Activated CD4-positive, alpha-beta T cell treated with anti-CD3 and anti-CD28 coated beads, Interleukin-2, amount 10 ng/mL, durations not matched to agents 24 days and 14 days (primary cell): ENCODE measurements at places on chromosomes 3 and 15.

- no peaks in the 10 kb centered on the region for H3K36me3 ChIP-seq
- H3K27ac ChIP-seq, result no peak overlapping the region
- no peaks in the 10 kb centered on the region for H3K27me3 ChIP-seq
- H3K4me1 ChIP-seq, result no peaks in the 10 kb centered on the region
- DNase-seq, result peak; percentile 88
- no peak overlapping the region for H3K4me3 ChIP-seq
Measured at GRCh38 chr15:29103824-29104565, 165.6 kb downstream of the NSMCE3 start.

GRCh38 chr3:184558726-184559125, 2.9 kb upstream of the EPHB3 start:
- H3K27me3 ChIP-seq, result peaks cover 41% of the 10 kb centered on the region
- no peak overlapping the region for H3K4me3 ChIP-seq
- H3K27ac ChIP-seq, result no peak overlapping the region
- no peaks in the 10 kb centered on the region for H3K36me3 ChIP-seq

GRCh38 chr3:52873433-52874159, 23.8 kb downstream of the STIMATE start:
- H3K4me1 ChIP-seq, result peaks cover 23% of the 10 kb centered on the region
- no peaks in the 10 kb centered on the region for H3K36me3 ChIP-seq
- no peaks in the 10 kb centered on the region for H3K27me3 ChIP-seq

GRCh38 chr3:160006282-160007163, 17.9 kb downstream of the IL12A start:
- peaks cover 21% of the 10 kb centered on the region for H3K4me1 ChIP-seq
- H3K36me3 ChIP-seq, result no peaks in the 10 kb centered on the region
- no peak overlapping the region for H3K27ac ChIP-seq
- H3K27me3 ChIP-seq, result peaks cover 2% of the 10 kb centered on the region

- no peak overlapping the region for H3K4me3 ChIP-seq
- no peak for DNase-seq
- no peak overlapping the region for H3K27ac ChIP-seq
Measured at GRCh38 chr3:28022916-28023315, 218.5 kb upstream of the CMC1 start.

DNA sequence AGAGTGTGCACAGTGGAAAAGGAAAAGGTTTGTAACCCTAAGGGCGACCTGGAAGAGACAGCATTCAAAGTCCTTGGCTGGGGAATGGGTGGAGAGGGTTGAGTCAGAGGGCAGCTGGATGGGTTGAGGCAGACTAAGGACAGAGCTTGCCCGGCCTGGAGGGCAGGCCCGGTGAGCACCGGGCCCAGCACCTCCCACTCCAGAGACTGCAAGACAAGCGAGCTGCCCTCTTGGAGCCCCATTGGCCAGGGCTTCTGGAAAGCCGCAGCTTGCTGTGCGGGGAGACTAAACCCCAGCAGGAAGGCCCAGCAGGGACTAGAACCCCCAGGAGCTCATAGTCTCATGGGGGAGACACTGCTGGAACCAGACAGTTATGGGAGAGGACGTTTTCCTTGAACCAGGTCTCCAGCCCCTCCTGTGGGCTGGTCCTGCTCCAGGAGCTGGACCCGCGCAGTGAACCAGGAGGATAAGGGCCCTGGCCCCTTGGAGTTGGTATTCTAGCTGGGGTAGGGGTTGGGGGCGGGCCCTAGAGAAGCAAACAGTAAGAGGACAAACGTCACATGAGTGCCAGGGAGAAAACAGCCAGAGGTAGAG, 59.1 kb downstream of the RGMA start:
- H3K4me1 ChIP-seq, result peaks cover 24% of the 10 kb centered on the region
- H3K4me3 ChIP-seq, result no peak overlapping the region
- H3K27me3 ChIP-seq, result no peaks in the 10 kb centered on the region
- DNase-seq, result no peak
- peaks cover 27% of the 10 kb centered on the region for H3K36me3 ChIP-seq

DNA sequence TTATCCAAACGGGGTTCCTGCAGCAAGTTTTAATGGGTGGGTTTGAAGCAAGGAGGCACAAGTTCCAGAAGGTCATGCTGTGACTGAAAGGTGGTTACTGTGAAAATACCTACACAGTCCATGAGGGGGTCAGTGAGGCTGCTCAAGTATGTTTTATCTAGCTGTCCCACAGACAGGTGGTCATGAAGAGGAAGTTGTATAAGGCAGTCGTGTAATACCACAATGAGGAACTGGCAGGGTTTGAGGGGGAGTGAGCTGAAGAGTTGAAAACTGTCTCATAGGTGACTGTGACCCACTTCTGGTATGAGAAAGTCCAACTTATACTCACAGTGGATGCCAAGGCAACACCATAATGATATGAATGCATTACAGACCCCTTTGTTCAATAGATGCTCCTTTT, 856.8 kb downstream of the OTOL1 start:
- no peak for DNase-seq
- H3K4me3 ChIP-seq, result no peak overlapping the region
- no peaks in the 10 kb centered on the region for H3K27me3 ChIP-seq
- H3K27ac ChIP-seq, result no peak overlapping the region
- H3K36me3 ChIP-seq, result no peaks in the 10 kb centered on the region

DNA sequence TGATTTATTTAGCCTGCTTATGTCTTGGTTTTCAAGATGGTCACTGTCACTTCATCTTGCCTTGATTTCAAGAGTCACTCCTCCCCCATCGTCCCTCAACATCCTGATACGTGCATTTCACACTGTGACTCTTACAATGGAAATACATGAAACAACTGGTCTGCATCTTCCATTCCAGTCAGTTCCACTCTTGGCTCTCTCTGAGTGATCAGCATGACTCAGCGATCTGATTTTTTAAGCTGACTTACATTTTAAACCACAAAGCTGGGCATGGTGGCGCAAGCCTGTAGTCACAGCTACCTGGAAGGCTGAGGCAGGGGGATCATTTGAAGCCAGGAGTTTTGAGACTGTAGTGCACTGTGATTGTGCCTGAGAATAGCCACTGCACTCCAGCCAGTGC, 271.2 kb upstream of the ROPN1 start:
- H3K36me3 ChIP-seq, result no peaks in the 10 kb centered on the region
- no peak for DNase-seq
- H3K4me1 ChIP-seq, result no peaks in the 10 kb centered on the region
- peaks cover 1% of the 10 kb centered on the region for H3K27me3 ChIP-seq
- H3K27ac ChIP-seq, result no peak overlapping the region

DNA sequence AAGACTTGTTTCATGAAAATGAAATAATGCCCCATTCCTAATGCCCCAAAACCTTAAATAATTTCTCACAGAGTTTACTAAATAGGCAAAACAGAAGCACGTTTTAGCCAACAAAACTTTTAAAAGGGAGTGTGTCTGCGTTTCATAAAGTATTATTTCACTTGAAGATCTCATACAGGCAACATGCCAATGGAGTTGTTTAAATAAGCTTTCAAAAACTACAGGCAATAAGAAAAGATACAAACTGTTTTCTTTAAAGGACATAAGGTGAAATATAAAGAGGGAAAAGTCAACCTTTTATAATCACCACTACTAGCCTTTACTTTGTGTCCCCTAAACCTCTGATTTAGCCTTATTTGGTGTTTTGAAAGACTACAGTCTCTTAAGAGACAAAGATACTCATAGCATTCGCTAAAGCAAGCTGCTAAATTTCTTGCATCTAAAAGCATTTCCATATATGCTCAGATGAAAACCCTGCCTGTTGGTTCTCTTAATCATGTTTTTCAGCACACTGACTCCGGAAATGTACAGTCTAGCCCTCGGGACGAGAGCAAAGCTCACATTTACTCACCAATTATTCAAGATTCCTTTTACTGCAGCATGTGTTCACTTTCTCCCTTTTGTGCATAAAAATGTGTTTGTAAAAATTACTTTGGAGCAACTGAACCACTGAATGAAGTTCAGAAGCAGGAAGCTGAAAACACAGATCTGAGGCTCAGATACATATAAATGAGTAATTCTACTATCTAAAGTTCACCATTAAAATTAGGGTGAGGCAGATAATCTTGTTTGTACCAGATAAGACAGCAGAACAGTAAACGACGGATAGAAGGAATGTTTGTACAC, 119.0 kb downstream of the GOLIM4 start:
- H3K4me3 ChIP-seq, result no peak overlapping the region
- DNase-seq, result no peak
- H3K4me1 ChIP-seq, result no peaks in the 10 kb centered on the region
- H3K36me3 ChIP-seq, result no peaks in the 10 kb centered on the region
- no peak overlapping the region for H3K27ac ChIP-seq

DNA sequence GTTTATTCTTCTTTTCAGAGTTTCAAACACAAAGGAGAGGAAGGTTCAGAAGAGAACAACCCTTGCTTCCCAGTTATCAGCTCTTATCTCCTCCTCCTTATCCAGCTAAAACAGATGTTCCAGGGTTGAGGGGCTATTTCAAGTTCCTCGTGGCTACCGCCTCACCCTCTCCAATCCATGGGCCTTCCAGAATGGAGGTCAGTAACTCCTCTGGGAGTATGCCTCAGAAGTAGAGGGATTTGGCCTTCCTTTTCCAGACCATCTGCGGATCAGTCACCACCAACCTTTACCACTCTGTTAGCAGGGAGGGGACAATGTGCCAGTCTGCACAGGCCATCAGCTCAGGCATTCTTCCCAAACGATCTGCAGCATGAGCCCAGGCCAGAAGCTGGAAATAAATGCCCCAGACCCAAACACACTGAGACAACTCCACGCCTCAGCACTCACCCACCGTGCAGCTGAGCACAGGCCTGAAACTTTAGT, 14.8 kb downstream of the HTR3C start:
- H3K27me3 ChIP-seq, result peaks cover 10% of the 10 kb centered on the region
- H3K36me3 ChIP-seq, result no peaks in the 10 kb centered on the region
- no peak for DNase-seq
- no peaks in the 10 kb centered on the region for H3K4me1 ChIP-seq

DNA sequence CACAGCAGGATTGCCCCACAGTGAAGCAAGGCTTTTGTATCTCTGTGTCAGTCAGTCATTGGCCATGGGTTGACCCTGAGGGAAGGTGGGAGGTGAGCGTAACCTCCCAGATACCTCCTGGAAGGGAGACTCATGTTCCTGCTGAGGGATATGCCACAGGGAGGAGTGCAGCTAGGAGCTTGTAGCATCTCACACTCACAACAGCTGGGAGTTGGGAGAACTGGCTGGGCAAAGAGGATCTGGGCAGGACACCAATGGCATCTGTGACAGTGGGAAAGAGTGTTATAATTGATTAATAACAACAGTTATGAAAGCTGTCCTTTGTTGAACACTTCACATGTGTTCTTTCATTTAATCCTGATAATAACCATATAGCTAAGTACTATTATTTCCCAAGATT, 171.0 kb downstream of the TLE3 start:
- no peaks in the 10 kb centered on the region for H3K36me3 ChIP-seq
- H3K27me3 ChIP-seq, result peaks cover 10% of the 10 kb centered on the region
- DNase-seq, result no peak
- no peak overlapping the region for H3K4me3 ChIP-seq

GRCh38 chr15:79432345-79433275, 474 bp downstream of the MINAR1 start:
- H3K27ac ChIP-seq, result no peak overlapping the region
- peak; percentile 46 for DNase-seq
- no peaks in the 10 kb centered on the region for H3K36me3 ChIP-seq
- peaks cover 70% of the 10 kb centered on the region for H3K27me3 ChIP-seq

GRCh38 chr3:40096661-40097111, 212.8 kb upstream of the EIF1B start:
- no peak overlapping the region for H3K27ac ChIP-seq
- no peaks in the 10 kb centered on the region for H3K27me3 ChIP-seq
- DNase-seq, result no peak
- H3K36me3 ChIP-seq, result no peaks in the 10 kb centered on the region

GRCh38 chr3:133593243-133593642, 19.8 kb downstream of the CDV3 start:
- no peaks in the 10 kb centered on the region for H3K27me3 ChIP-seq
- peaks cover 21% of the 10 kb centered on the region for H3K4me1 ChIP-seq
- H3K27ac ChIP-seq, result no peak overlapping the region
- no peak overlapping the region for H3K4me3 ChIP-seq
- peaks cover 25% of the 10 kb centered on the region for H3K36me3 ChIP-seq

GRCh38 chr15:43111354-43111753, 5.5 kb upstream of the UBR1 start:
- H3K4me1 ChIP-seq, result peaks cover 3% of the 10 kb centered on the region
- no peak for DNase-seq
- no peak overlapping the region for H3K4me3 ChIP-seq
- no peaks in the 10 kb centered on the region for H3K36me3 ChIP-seq
- no peak overlapping the region for H3K27ac ChIP-seq
- H3K27me3 ChIP-seq, result peaks cover 8% of the 10 kb centered on the region

DNA sequence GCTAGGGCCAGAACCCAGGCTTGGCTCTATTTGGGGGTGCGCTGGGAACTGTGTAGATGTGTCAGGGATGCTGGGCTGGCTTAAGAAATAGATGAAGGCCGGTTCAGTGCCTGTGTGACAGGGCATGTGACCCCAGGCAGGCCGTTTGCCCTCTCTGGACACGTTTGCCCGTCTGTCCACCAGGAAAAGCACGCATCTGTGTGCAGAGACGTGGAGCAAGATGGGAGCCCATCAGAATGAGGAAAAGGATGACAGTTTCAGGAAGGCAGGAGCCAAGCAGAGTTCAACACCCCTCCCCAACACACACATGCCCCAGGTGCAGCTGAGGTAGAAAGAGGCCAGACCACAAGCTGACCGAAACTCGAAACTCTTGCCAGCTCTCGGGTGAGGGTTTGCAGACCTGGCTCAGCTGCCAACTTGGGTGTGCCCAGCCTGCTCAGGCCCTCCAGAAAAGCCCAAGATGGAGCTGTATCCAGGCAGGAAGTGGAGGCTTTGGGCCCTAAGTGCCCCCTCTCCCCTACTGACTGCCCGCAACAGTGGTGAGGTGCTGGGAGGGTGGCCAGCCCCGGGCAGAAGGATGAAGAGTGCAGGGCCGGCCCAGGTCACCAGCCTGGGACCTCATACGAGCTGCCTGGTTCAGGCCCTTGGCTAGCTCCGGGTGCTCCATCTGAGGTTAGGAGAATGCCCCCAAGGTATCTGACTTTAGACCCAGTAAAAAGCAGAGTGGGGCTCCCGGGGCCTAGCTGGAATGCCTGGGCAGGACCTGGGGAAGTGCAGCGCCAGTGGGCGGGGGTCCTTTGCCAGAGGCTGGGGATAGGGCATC, 10.2 kb upstream of the MESP1 start:
- H3K27ac ChIP-seq, result no peak overlapping the region
- no peaks in the 10 kb centered on the region for H3K36me3 ChIP-seq
- no peaks in the 10 kb centered on the region for H3K27me3 ChIP-seq
- H3K4me3 ChIP-seq, result no peak overlapping the region
- no peak for DNase-seq
